ENCODE measurements at places on chromosomes 2 and 18.

DNA sequence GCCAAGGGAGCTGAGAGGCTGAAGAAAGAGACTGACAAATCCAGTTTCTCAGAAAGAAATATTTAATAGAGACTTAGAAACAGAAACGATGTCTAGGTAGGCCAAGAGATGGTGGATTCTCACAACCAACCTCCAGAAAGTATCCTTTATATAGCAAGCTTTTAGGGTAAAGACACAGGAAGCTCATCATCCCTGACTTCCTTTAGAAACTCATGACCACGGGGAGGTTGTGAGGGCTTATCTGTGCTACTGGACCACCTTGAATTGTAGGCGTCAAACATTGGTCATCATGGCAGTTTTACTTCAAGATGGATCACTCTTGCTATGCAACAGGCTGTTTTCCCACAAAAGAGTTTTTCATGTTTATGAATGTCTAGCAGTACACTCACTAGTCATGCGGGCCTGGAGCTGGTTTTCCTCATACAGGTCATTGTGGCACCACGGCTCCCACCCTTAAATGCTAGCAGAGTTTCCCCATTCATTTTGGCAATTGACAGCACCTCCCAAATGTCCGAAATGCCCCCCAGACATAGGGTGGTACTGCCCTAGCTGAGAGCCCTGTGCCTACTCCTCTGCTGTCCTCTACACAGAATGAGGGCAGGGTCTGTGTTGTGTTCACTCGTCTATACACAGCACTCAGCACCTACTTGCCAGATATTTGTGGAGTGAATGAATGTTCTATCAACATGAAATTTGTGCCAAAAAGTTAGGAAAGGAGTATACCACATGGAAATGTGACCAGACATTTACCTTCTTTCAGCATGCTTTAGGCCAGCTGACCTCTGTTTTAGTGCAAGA, 89.0 kb downstream of the TMEM247 start:
- DNase-seq: no peak

GRCh38 chr2:88606371-88607030, 20.8 kb downstream of the EIF2AK3 start:
- no peak for DNase-seq

DNA sequence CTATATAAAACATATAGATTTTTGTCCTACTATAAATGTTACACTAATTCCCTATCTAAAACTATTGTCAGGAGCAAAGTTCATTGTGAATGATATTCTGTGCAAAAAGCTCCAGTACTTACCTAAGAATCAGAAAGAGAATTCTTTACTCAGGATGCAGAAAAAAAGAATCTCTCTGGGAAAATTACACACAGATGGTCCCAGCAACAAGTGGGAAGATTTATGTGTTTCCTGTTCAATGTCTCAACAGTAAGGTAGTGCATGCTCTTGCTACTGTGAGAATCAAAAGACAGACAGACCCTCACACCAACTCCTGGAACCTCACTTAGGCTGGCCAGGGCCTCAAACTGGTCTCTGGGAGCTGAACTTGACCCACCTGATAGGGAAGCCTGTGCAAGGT, 11.2 kb upstream of the NAPG start:
- DNase-seq: no peak

GRCh38 chr2:235055891-235056516, 104.2 kb downstream of the SH3BP4 start:
- DNase-seq: no peak

GRCh38 chr2:119076713-119077112, 81.8 kb downstream of the C1QL2 start:
- DNase-seq: no peak

DNA sequence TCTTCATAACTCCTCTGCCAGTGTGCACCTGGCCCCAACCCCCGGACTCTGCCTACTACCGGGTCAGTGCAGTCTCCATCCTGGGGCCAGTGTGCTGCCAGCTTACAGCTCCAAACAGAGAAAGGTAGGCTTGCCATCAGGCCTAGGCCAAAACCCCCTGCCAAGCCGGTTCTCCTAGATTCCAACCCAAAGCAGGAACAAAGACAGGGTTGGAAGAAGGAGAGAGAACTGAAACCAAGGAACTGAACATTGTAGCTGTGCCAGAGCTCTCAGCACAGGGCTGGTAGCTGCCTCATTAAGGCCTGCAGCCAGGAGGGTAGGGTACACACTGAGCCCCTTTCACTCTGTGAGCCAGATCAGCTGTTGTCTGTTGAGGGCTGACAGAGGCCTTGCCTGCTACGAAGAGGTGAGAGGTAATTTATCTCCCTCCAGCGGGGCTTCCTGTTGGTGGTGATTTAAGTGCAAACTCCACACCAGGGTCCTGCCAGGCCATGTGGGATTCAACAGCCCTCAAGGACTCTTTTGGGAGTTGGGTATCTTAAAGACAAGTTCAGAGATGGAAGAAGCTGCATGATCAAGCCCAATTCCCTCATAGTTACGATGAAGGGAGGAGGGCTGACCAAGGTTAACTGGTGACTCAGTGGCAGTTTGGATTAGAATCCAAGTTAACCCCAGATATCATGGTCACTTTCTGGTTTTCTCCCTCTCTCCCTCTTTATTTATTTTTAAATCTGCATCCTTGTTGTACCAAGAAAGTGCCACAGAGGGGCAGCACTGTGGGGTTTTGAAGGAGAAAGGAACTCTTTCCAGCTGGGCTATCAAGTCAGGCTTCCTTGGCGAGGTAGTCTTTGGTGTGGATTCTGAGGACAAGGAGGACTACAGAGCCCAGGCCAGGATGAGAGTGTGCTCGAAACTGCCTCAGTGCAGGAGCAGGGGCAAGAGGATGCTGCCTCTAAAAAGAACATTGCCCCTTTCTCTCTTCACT, 48.1 kb downstream of the CYRIA start:
- DNase-seq: no peak

- DNase-seq: no peak
Observed at GRCh38 chr18:21257386-21257785, 15.4 kb downstream of the GREB1L start.

GRCh38 chr2:128329607-128330006, 10.9 kb upstream of the HS6ST1 start:
- no peak for DNase-seq

GRCh38 chr2:195538937-195539336, 118.1 kb upstream of the SLC39A10 start:
- no peak for DNase-seq

- DNase-seq: no peak
Observed at GRCh38 chr2:208939852-208940251, 484.0 kb upstream of the MAP2 start.

GRCh38 chr2:157627594-157628476, 829 bp downstream of the ACVR1C start:
- DNase-seq: peak; percentile 17

- peak; percentile 30 for DNase-seq
Observed at GRCh38 chr2:28403370-28403956, 10.8 kb downstream of the FOSL2 start.

- DNase-seq: no peak
Observed at GRCh38 chr2:136101042-136101441, 16.9 kb downstream of the CXCR4 start.

All from activated gamma-delta T cell treated with Interleukin-2 at 50 U/mL for 16 hours (primary cell).